ENCODE measurements at places on chromosomes 3 and 15.

DNA sequence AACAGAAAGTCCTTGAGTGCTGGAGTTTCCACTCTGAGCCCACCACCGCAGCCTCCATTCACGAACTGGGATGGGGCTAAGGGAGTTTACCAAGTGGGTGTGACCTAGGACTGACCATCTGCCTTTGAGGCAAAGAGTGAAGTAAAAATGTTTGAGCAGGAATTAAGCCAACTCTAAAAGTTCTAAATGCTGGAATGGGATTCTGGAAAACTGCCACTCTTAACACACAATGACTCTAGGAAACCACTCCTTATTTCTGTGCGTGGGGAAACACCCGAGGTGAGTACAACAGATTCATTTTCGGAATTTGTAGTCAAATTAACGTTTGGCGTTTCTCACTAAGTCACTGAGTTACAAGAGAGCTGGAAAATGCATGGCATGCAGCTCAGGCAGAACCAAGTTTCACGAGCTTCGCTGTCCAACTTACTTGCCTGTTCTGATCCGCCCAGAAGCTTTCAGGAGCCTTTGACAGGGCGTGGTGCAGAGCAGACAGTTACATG lies 31.6 kb downstream of the ISL2 start:
- no peak for DNase-seq

DNA sequence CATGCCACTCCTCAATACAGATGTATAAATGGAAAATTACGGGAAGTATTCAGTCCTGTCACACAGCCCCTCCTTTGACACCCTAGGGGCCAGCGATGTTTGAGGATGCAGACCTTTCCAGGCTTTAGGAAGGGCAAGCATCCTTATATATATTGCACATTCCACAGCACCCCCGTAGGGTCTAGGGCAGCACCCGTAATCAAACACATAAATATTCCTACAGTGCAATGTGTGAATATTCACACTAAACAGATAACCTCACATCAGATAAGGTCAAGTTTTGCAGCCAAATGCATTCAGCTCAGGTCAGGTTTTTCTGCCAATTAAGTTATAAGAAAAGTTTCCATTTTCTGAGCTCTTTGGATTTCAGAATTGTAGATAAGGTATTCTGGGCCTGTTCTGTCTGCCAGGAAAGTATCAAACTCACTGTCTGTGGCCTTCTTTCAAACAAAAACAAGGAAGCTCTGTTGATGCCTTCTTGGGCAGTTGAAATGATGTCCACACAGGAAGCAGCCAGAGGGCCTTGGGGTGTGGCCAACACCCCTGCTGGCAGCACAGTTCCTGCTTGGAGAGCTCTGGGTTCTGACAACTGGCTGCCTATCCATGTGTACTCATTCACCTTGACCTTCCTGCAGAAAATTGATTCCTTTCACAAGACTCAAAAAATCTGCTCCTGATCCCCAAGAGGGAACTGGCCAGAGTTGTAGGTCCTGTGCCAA lies 427.0 kb downstream of the NTRK3 start:
- no peak for DNase-seq

DNA sequence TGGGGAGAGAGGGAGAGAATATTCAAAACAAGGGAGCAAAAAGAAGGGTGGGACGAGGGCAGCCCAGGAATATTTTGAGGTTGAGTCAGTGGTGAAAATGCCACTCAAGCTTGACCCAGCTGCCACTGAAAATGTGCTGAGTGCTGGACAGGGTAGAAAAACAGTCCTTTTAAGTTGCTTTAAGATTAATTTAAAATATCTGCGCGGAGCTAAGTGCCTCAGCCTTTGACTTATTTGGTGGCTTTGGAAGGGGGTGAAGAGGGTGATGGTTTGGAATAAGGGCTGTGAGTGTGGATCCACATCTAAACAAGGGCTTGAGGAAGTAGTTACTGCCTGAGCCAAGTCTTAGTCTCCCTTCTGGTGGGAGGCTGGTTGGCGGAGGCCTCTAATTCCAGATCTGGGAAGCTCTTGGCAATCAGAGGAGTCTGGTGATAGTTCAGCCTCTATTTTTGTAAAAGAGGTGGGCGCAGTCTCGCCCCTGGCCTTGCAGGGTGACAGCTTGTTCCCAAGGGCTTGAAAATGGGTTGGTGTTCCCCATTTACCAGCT lies 280.8 kb upstream of the ROPN1 start:
- no peak for DNase-seq

DNA sequence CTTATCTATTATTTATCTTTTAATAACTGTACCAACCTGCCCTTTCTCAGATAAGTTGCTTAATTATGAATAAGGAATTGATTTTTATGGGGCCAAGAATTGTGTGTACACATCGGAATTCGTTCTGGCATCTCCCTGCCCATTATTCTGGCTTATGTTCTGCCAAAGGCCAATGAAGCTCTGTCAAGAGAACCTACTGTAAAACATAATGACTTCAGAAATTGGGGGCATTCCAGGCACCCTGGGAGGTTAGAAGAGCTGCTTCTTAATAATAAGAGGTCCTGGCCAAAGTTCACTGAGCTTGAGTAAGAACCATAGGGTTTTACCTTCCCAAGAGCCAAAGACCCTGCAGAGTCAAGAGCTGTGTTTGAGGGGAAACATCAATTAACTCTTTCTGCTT lies 261.7 kb downstream of the SLC9A9 start:
- no peak for DNase-seq

- no peak for DNase-seq
These were observed 6.4 kb upstream of the STRA6 start for GRCh38 chr15:74208901-74209559.

DNA sequence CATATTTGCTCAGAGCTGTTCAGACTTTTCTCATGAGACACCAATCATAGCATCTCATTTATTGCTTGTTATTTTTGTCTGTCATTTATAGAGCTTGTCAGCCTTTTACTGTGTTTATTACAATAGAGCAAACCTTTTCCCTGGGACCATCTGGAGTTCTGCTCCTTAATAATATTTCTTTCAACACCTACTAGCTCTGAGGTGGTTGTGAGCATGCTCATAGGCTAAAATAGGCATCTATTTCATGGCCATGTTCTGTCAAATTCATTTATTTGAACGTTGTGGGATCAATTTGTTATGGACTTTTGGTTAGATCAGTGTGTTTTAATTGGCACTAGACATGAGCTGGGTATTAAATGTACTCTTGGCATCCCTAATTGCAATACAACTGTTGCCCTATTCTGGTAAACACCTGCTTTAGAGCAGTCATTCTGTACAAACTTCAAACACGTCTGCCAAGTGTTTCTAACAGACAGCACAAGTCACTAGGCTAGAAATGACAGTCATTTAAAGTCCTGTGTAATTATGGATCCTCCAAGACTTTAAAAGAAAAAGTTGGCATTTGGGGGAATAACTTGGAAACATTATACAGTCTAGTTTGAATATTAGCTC lies 766.3 kb downstream of the ZNF385D start:
- DNase-seq, result no peak

DNA sequence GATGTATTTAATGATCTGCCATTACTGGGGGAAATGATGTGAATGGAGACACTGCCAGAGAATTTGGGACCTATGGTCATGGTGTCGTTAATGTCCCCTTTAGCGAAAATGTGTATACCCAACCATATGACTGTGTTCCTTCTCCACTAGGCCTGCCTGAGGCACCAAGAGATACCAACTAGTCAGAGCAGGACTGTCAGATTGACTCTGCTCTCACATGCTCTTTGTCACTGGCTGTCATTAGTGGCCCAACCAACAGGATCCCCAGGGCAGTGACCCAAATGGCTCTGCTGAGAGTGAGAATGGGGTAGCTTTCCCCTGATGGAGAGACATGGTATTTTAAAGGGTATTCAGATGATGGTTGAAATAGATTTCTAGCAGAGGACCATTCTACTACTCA lies 2.8 kb downstream of the TAGLN3 start:
- DNase-seq, result no peak

GRCh38 chr15:59177317-59177660 lies 29.4 kb upstream of the LDHAL6B start:
- DNase-seq, result no peak

DNA sequence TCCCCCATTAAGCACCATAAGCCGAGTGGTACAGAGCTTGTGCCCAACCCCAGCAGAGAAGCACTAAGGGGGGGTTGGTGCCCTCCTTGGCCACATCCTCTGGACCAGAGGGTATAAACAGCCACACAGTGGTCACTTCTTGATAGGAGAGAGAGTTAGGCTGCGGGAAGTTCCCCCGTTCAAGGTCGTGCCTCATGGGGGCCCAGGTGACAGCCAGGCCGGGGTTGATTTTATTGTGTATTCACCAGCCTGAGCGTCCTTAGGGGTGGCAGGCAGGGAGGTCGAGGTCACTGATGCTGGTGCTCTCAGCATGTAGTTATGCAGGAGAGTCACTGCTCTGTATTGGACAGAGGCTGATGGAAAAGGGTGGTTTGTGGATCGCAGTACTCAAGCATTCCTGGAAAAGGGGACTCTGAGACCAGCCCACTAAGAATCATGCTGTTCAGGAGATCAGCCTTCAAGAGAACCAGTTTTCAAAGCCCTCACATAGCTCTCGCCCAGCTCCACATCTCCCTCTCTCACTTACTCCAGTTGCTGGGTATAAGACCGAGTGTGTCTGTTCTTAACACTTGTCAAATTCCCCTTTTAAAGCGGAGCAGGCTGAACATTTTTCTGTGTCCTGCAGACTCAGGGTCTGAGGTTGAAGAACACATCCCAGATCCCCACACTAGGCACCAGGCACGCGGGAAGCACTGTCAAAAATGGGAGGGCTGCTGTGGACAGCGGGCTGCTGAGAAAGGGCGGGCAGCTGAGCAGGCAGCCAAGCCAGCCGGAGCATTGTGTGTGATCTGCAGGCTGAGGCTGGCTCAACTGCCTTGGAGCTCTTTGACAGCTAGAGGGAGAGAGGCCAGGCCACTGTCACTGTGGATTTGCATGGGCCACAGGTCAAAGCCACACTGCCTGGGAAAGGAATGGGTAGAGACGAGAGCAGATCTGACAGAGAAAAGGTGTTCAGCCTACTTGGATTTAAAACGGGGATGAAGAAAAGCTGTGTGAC lies 279.3 kb upstream of the LRRFIP2 start:
- no peak for DNase-seq

DNA sequence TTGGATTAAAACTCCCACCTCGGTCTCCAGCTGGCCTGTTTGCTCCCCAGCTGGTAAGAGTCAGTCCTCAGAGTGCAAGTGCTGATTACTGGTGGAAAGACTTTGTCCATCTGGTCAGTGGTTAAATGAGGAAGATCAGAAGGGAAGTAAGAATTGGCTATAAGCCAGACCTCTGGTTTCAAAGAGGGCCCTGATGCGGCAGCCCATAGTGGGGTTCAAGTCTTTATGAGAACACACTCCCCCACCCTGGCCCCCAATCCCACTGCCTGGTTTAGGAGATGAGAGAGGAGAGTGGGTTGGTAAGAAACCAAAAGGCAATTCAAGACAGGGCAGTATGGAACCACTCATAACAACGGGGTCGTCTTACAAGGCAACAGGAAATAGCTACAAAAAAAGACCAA lies 65.0 kb downstream of the FRMD4B start:
- no peak for DNase-seq

GRCh38 chr3:142530296-142530695 lies 48.2 kb downstream of the ATR start:
- no peak for DNase-seq

DNA sequence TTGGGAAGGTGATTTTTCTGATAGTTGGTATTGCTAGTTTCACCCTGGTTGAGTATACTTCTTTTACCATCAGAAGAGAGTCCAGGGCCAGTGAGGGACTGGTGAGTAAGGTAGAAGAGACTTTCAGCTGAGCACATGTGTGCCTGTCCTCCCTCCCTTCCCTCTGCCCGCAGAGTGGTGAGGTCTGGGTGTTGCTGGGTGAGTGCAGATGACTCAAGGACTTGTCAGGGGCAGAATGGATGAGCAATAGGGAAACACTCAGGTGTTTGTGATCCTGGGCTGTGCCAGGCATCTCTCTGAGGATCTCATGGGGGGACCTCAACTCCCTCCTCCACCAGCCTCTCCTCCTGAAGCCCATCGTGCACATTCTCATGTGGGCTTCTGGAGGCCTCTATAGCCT lies 76.0 kb upstream of the GSK3B start:
- DNase-seq, result no peak

- DNase-seq, result no peak
These were observed 1.1 kb downstream of the EAF2 start for GRCh38 chr3:121836064-121836463.

- no peak for DNase-seq
These were observed 105.1 kb downstream of the ARPP21 start for GRCh38 chr3:35744419-35744818.

DNA sequence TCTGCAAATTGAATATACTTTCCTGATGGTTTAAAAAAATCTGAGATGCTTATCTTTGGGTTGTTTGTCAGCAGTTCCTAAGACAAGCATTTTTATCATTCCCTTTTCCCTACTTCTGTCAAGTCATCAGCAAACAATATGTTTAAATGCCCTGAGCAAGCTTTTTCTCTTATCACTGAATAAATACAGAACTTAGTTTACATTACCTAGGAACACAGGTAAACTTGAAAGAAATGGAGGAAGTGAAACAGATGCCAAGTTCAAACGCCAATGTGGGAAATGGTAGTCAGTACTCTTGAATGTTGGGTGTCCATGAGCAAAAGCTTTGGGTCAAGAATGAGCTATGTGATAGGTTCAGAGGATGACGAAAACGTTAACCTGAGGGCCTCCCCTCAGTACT lies 17.2 kb upstream of the TCAIM start:
- no peak for DNase-seq

GRCh38 chr15:89364341-89364740 lies 29.7 kb upstream of the POLG start:
- no peak for DNase-seq

DNA sequence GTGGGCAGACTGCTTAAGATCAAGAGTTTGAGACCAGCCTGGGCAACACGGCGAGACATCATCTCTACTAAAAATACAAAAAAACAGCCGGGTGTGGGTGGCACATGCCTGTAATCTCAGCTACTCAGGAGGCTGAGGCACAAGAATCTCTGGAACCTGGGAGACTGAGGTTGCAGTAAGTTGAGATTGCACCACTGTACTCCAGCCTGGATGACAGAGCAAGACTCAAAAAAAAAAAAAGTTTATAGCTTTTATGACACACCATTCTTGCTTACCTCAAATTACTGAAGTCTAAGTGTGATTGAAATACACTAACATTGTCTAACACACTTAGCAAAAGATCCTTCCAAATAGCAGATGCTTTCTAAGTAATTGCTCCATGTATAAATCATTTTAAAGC lies 207.6 kb downstream of the STAG1 start:
- no peak for DNase-seq

- DNase-seq, result no peak
These were observed 22.6 kb downstream of the ALPK3 start for GRCh38 chr15:84839714-84840113.

- DNase-seq, result no peak
These were observed 667 bp upstream of the KLHDC8B start for GRCh38 chr3:49170744-49171118.

GRCh38 chr3:122148941-122149627 lies 34.4 kb upstream of the CASR start:
- DNase-seq, result no peak

GRCh38 chr3:167863811-167864551 lies 128.5 kb downstream of the SERPINI1 start:
- DNase-seq, result no peak

DNA sequence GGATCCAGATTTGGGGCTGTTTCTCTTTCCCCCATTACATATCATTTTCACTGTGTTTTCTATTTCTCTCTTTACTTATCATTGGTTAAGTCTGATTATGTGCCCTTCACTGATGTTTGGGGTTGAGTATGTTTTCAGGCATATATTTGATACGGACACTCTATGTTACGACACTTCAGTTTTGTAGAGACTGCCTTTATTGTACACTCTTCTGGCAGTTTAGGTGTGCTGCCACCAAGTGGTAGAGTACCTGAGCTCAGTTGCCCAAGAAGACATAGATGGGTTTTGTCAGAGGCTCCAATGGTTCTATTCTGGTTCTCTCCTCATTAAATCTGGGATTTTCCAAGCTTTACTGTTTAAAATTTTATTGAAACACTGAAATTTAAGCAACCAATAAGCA lies 255.0 kb upstream of the ROPN1 start:
- DNase-seq, result no peak

All from stimulated activated CD8-positive, alpha-beta memory T cell treated with anti-CD3 and anti-CD28 coated beads, Interleukin-7, amount 100 ng/mL, for 1 hour (primary cell).